ENCODE measurements at places on chromosomes 5 and 9.

GRCh38 chr5:55601204-55601618 is 66.4 kb upstream of the PLPP1 start:
- DNase-seq, result peak; percentile 32

- no peak for DNase-seq
Measured at GRCh38 chr5:28862137-28862859, 1823.9 kb upstream of the CDH9 start.

- DNase-seq, result peak; percentile 69
Measured at GRCh38 chr9:115633104-115633503, 515.1 kb upstream of the TNC start.

DNA sequence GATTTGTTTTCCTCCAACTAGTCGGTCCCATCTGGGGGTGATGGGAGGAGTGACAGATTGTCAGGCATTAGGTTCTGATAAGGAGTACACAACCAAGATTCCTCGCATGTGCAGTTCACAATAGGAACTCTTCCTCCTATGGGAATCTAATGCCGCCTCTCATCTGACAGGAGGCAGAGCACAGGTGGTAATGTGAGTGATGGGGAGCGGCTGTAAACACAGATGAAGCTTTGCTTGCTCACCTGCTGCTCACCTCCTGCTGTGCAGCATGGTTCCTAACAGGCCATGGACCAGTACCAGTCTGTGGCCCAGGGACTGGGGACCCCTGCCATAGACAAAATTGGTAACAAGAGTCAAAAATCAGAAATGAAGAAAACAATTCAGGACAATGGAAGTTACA is 173.3 kb upstream of the HMHB1 start:
- DNase-seq, result no peak

- DNase-seq, result no peak
Measured at GRCh38 chr5:151007430-151008209, 12.8 kb upstream of the GPX3 start.

GRCh38 chr5:62795926-62796325 is 217.3 kb downstream of the LRRC70 start:
- DNase-seq, result no peak

GRCh38 chr5:148776261-148776660 is 50.1 kb upstream of the ADRB2 start:
- no peak for DNase-seq

- DNase-seq, result no peak
Measured at GRCh38 chr9:134676886-134677285, 35.3 kb downstream of the COL5A1 start.

- DNase-seq, result no peak
Measured at GRCh38 chr5:59543821-59544442, 349.6 kb downstream of the PDE4D start.

GRCh38 chr9:96651626-96652025 is 3.5 kb downstream of the PRXL2C start:
- DNase-seq, result peak; percentile 15

GRCh38 chr9:136527131-136527530 is 18.7 kb downstream of the NOTCH1 start:
- DNase-seq, result no peak

DNA sequence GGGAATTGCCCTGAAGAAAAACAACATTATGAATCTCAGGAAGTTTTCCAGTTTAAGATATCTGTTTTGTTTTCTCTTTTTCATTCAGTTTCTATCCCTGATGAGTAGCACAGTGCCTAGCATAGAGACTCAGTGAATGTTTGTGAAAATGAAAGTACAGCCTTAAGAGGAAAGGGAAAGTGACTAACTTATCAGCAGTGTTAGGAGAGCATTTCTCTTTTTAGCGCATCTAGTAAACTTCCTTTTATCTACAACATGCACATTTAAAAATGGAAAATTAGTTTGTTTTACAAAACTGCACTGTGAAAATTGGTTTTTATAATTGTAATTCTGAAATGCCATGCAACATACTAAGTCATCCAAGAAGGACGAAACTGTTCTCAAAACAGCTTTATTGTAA is 110.8 kb downstream of the SMARCA2 start:
- DNase-seq, result no peak

DNA sequence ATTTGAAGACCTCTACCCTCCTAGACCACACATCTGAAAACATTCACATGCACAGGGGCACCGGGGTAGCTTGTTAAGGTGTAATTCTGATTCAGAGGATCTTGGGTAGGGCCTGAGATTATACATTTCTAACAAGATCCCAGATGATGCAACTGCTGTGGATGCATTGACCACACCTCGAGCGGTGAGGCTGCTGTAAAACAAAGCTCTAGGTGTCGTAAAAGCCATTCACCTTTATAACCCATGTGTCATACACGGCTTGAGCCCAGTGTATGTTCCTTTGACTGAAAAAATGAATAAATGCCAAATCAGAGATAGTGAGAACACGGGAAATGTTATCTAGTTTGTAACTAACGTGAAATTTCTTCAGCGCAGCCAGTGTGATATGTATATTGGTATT is 1578.2 kb upstream of the WWC1 start:
- no peak for DNase-seq

DNA sequence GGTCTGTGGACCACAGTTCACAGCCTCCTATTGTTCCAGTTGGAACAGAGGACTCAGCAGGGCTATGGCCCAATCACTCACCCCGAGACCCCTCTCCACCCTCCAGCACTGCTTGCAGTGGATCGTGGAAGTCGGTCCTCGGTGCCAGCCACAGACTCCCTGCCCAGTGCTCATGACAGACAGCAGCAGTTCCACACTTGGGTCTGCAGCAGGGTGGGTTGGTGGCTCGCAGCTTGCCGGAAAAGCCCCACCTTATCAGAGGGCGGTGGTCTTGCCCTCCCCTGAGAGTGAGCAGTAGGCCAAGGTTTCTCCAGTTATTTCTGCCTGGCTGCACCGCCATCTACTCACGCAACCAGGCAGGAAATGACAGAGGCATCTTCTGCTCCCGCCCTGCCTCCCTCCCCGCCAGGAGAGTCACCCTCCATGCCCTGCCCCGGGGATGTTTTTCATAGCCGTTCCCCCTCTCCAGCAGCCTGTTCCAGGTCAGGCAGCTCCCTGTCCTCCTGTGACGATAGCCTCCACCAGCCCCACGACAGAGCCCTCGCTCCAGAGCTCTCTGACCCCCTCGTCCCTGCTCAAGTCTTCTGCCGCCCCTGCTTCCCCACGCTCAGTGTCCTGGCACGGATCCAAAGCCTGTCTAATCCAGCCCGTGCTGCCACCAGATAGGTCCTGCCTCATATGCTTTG is 34.5 kb downstream of the UNC5A start:
- DNase-seq, result no peak

- no peak for DNase-seq
Measured at GRCh38 chr9:21872696-21873095, 70.3 kb downstream of the MTAP start.

Data from fibroblast of skin of left quadriceps (primary cell).